ENCODE measurements at places on chromosomes 2 and 18.

- DNase-seq = no peak
Observed at GRCh38 chr2:136247204-136247950, 129.4 kb upstream of the CXCR4 start.

DNA sequence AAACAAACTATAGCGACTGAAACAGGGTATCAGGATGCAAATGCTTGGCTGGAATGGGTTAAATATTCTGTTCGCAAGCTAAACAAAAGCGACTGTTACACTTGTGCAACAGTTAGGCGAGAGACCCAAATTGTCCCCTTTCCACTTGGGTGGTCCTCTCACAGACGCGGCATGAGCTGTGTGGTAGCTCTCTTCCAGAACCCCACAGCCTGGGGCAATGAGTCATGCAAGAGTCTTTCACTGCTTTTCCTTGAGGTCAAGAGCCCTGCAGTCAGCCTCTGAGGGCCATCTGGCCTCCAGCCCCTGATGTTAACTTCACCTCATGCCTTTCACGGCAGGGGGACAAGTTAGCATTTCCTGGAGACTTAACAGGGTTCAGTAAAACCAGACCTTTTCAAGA, 25.7 kb downstream of the SULT1C4 start:
- no peak for DNase-seq

DNA sequence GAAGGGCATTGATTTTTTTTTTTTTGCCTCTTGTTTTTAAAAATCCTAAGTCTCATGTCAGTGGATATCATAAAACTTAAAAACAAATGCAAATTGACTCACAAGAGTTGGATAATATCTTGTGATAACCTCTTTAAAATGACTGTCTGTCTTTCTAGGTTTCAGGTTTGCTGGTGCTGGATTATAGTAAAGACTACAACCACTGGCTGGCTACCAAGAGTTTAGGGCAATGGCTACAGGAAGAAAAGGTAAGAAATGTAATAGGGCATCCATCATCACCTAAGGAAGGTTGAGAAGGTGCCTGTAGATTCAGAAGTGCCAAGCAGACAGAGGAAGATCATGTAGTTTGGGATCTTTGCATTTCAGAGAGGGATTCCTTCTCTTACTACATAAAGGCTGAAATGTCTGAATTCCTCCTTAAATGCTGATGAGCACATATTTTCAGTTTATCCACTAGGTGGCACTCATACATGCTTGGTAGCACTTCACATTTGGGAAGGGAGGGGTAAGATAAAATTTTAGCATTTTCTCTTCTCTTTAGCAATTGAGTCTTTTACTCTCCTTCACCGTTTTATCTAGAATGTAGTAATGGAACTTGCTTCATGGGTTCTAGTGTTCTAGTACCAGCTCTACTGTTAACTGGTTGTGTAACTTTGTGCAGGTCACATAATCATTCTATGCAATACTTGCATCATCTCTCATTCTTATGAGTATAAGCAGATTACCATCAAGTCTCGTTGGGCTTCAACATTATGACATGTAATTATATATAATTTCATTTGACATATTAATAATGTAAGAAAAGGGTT, 21.1 kb downstream of the CPS1 start:
- peak; percentile 45 for DNase-seq

- DNase-seq = peak; percentile 26
Observed at GRCh38 chr18:48947092-48947491, 3.7 kb downstream of the SMAD7 start.

GRCh38 chr2:238155761-238156694, 2.7 kb upstream of the ERFE start:
- no peak for DNase-seq

- no peak for DNase-seq
Observed at GRCh38 chr18:13006531-13007247, 15.5 kb downstream of the CEP192 start.

GRCh38 chr2:44121899-44122298, 46.8 kb upstream of the PPM1B start:
- DNase-seq = no peak

DNA sequence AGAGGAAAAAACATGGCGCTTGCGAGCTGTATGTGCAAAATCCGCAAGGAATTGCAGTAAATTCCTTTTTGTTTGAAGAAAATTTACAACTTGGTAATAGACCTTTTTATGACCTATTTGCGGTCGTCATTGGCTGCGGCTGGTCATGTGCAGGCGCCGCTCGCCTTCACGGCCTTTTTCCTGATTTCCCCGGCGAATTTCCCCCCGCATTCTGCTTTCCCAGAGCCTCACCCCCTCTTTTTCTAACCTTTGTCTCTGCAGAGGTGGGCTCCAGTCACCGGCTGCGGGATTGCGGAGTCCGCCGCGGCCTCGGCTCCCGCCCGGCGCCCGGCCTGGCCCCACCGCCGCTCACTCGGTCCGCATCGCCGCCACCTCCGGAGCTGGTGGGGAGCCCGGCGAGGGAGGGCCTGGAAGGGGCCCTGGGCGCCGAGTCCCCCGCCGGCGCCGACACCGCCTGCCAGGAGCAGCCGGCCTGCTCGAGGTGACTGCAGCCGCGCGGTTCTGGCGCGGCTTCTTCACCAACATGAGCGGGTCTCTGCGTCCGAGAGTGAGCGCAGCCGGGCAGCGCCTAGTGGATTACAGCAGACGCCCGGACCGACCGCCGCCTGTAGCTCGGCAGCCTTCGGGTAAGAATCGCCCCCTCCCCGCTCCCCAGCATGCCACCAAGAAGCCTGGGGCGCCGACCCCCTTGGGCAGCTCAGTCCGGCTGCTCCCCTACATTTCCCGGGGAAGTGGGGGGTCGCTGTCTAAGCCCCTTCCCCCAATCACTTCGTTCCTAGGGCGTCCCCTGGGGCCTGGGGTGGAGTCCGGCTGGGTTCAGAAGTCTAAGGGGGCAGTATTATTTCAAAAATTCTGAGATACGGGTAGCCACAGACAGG, 7.1 kb downstream of the HOXD8 start:
- peak; percentile 79 for DNase-seq

GRCh38 chr18:7809978-7810377, 242.9 kb downstream of the PTPRM start:
- no peak for DNase-seq

DNA sequence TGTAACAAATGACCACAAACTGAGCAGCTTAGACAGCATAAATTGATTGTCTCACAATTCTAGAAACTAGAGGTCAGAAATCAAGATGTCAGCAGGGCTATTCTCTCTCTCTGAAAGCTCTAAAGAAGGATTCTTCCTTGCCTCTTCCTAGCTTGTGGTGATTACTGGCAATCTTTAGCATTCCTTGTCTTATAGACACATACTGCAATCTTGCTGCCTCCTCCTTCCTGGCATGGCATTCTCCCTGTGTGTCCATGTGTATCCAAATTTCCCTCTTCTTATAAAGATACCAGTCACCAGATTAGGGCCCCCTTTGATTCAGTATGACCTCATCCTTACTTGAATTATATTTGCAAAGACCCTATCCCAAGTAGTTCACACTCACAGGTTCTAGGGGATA, 2.3 kb downstream of the ASB3 start:
- no peak for DNase-seq

DNA sequence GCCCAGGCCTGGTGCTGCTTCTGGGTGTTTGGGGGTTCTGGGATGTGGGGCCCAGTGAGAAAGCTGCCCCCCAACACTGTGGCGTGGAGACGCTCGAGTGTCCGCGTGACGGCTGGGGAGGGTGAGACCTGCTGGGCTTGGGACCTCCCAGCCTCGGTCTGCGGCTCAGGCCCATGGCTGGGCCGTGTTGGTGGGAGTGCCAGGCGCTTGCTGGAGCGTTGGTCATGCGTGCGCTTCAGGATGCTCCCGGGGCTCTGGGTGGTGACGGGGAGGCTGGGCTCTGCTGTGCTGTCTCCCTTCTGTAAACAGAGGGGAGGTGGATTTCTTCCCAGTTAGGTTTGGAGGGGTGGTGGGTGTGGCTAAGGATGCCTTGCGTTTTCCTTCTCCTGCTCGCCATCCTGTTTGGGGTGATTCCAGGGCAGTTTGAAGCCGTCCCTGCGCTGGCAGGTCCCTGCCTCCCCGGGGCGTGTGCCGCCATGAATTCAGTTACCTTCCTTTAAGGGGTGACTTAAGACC, 606 bp downstream of the GAL3ST2 start:
- no peak for DNase-seq
